ENCODE measurements at places on chromosomes 2 and 18.
A peak's percentile ranks its signal among the peaks of the same experiment; 100 is the strongest.

DNA sequence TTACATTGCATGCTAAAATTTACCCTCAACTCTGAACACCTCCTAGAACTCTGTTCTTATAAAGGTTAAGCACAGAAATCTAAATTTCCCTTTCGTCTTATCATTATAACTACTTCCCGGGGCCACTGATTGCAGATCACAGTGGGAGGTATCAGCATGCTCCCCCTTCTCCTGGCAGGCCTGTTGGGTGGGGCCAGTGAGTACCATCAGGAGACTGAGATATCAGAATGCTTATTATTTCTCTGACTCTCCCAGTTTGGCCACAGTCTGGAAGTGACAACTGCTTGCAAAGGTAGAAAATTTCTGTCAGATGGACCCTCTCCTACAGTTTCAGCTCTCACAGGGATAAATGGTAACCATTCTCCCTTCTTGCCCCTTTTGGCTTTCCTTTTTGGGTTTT lies 62.6 kb downstream of the DSEL start:
- no peak for DNase-seq

GRCh38 chr18:48788373-48788772 lies 162.4 kb downstream of the SMAD7 start:
- no peak for DNase-seq

- no peak for DNase-seq
These were observed 108.4 kb downstream of the COL6A3 start for GRCh38 chr2:237305579-237305978.

- DNase-seq: no peak
These were observed 106.7 kb downstream of the DYSF start for GRCh38 chr2:71559828-71560637.

DNA sequence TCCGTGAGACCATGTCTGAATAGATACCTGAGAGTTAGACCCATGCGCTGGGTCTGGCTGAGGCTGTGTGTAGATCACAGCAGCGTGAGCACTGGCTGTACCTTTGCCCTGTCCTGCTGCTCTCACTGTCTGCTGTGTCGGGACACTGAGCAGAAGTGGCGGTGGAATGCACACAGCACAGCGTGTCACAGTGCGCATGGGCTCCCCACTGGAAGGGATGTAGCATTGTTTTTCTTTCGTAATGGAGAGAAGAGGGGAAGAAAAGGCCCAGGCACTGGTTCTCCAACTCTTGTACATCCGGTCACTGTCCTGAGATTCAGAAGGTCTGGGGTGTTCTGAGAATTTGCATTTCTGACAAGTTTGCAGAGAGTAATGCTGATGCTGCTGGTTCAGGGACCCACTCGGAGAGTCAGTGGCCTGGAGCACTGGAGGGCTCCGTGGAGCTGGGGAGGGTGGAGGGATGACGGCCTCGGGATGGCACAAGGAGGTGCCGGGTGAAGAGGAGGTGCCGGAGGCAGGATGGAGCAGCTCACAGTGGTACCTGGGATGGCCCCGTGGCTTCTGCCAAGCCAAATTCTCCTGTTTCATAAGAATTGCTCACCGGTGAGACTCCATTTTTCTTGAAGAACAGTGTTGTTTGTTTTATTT lies 252.8 kb downstream of the LDLRAD4 start:
- no peak for DNase-seq

DNA sequence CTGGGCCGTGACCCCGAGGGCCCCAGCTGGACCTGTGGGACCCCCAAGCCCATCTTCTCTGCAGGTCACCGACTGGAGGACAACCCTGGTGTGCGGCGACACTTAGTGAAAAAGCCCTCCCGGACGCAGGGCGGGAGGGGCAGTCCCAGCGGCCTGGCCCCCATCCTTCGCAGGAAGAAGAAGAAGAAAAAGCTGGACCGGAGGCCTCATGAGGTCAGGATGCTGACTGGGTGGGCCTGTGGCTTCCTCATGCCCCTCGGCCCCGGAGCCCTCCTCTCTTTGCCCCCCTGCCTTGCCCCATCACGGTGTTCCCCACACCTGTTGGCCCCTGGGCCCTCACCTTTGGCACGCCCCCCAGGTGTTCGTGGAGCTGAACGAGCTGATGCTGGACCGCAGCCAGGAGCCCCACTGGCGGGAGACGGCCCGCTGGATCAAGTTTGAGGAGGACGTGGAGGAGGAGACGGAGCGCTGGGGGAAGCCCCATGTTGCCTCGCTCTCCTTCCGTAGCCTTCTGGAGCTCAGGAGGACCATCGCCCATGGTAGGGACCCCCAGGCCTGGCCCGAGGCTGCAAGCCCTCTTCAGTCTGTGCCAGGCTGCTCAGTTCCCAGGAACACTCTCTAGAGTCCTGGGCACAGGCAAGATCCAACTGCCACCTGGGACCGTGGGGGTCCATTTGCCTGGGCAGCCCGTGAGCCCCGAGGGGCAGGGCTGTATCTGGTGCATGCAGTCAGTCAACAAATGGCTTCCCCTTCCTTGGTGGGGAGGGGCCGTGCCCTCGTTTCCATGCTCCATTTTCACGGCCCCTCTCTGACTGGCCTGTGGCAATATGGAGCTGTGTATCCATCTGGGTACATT lies 4.7 kb downstream of the SLC4A3 start:
- no peak for DNase-seq

- no peak for DNase-seq
These were observed 53.9 kb downstream of the REEP1 start for GRCh38 chr2:86283411-86284030.

- no peak for DNase-seq
These were observed 22.5 kb downstream of the ELMOD3 start for GRCh38 chr2:85377083-85377482.

GRCh38 chr2:94994914-94995552 lies 30.5 kb upstream of the MAL start:
- DNase-seq: no peak

DNA sequence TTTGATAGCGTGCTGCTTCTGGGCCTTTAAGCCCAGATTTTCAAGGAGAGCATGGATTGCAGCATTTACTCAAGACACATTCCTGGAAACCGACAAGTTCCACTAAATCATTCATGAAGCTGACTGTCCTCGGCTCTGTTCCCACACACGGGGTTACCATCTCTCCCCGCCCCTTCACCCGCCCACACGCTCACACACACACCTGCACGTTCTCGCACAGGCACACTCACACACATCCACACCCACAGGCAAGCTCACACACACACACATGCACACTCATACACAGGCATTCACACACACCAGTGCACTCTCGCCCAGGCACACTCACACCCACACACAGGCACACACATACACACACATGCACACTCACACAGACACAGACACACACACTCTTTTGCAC lies 150.0 kb upstream of the AGAP1 start:
- DNase-seq: no peak

- DNase-seq: no peak
These were observed 12.1 kb downstream of the EIF4E2 start for GRCh38 chr2:232562515-232563151.

- DNase-seq: peak; percentile 5
These were observed 47.4 kb downstream of the DNAJC10 start for GRCh38 chr2:182763311-182763912.

GRCh38 chr2:234435836-234436481 lies 60.9 kb downstream of the ARL4C start:
- no peak for DNase-seq

DNA sequence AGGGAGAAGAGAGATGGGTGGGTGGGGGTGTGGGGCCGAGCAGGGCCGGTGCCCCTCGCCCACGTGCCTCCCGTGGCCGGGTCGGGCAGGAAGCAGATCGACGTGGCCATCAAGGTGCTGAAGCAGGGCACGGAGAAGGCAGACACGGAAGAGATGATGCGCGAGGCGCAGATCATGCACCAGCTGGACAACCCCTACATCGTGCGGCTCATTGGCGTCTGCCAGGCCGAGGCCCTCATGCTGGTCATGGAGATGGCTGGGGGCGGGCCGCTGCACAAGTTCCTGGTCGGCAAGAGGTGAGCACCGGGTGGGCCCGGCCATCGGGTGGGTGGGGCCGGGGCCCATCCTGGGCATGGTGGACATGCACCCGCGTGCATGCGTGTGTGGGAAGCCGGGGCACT lies 21.8 kb downstream of the ZAP70 start:
- no peak for DNase-seq

DNA sequence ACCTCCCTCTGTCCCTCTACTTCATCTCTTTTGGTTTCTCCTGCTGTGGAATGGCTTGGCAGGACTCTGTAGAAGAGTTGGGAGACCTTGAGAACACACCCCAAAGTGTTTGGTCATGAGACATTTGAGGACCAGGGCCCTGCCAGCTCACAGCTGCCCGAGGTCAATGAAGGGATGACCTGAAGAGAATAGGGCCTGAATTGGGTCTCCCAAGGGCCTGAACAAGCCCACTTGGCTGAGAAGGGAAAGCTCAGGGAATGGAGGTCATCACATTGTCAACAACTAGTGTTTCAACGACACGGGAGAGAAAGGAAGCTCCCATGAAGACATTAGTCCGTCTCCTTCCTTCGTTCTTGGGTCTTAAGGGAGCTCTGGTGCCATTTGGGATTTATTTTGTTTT lies 52.8 kb downstream of the TTC32 start:
- DNase-seq: no peak

DNA sequence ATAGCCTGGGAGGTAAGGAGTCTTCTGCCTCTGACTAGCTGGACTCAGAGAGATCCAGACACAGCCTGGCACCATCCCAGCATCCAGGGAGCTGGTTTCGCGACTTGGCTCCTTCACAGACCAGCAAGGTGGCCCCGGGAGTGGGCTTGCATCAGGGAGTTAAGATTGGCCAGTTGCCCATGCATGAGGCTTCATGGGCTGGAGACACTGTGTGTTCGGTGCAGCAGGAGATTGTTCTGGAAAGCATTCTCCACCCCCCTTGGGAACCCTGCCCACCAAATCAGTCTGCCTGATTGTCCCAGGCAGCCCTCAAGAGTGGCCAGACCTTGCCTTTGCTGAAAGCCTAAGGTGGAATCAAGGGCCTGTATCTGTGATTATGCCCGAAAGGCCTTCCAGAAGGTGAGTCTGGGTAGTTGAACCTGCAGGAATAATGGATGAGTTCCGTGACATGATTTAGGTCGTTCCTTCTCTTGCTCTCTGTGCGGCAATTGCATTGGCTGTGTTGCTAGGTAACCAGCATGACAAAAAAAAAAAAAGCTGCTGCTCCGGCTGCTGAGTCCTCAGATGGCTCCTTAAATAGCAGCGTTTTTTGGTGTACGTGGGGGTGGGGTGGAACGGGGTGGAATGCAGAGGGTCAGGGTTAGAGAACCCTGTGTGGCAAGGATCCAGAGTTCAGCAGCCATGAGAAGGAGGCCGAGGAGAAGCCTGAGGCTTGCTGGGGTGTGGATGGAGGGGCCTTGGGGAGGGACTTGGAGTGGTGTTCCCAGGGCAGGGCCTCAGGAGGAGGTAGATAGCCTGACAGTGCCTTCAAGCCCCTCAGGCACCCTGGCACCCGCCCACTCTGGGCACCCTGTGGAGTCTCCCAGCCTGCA lies 93.0 kb upstream of the MCFD2 start:
- no peak for DNase-seq

GRCh38 chr2:107466984-107467773 lies 359.5 kb upstream of the RGPD4 start:
- DNase-seq: no peak

DNA sequence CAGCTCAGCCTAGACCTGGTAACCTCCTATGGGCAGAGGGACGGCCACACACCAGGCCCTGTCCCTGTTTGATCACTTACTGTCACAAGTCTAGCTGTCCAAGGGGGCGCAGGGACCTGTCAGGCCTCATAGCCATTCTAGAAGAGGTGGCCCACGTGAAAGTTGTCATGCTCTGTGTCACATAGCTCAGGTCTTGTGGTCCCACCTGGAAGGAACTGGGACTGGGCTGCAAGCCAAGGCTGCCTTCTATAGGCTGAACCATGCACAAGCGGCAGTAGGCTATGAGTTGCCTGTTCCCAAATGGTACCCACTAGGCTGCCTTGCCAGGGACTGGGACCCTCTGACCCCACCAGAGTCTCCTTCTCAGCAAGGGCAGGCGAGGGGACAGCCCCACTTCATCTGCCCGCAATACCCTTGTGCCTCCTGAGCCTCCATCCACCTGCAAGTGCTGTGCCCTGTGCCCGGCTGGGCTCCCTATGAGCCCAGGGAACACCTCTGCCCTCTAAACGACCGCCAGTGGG lies 177.5 kb downstream of the ANAPC1 start:
- no peak for DNase-seq

- DNase-seq: no peak
These were observed 15.9 kb downstream of the SLC14A1 start for GRCh38 chr18:45739848-45740247.

GRCh38 chr2:186693446-186693832 lies 421 bp upstream of the FAM171B start:
- no peak for DNase-seq

DNA sequence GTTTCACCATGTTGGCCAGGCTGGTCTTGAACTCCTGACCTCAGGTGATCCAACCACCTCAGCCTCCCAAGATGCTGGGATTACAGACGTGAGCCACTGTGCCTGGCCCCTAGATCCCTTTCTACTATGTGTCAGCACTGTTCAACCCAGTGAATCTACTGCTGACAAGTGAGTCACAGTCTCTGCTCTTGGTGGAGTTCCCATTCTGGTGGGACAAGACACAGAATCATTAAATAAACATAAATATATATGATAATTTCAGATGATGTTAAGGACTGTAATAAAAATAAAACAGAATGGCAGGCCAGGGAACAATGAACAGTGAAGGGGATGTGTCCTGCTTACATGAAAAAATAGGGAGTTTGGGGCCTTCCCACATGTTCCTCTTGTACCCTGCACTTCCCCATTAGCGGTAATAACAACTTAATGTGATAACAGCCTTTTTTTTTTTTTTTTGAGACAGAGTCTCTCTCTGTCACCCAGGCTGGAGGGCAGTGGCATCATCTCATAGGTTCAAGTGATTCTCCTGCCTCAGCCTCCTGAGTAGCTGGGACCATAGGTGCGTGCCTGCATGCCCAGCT lies 112.2 kb downstream of the CPO start:
- DNase-seq: no peak

DNA sequence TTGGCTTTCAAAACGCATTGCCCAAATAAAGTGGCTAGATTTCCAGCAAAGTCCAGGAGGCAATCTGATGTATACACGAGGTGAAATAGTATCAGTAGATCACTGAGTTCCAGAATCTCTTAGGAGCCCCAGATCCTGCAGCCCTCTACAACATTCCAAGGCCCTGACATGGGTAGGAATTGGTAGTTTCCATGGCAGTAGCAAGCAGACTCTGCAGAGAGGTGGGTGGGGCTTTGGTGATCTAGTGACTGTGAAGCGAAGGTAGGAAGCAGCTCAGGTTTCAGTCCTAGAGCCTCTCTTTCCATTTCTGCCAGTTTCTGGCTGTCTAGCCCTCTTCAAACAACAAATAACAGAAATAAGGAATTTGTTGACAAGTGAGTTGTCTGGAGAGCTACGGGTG lies 13.8 kb upstream of the SGPP2 start:
- DNase-seq: no peak

GRCh38 chr2:160564591-160564990 lies 71.0 kb upstream of the RBMS1 start:
- DNase-seq: no peak

- no peak for DNase-seq
These were observed 215.3 kb downstream of the SEPTIN10 start for GRCh38 chr2:109398366-109399015.

DNA sequence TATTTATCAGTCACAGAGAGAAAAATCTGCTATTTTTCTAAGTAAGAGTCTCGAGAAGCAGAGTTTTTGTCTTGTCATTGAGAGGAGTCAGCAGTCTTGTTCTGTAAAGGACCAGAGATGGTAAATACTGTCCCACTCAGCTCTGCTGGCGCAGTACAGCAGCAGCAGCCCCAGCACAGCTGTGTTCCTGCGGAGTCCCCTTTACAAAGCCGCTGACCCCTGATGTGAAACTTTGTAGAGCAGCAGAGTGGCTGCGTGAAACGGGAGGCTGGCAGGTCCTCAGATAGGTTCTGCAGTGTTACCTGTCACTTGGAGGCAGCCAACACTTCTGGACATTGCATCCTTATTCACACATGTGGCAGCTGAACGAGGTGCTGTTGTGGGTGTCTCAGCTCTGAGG lies 45.2 kb downstream of the TMEM185B start:
- DNase-seq: no peak
